Stimulated activated CD4-positive, alpha-beta T cell treated with anti-CD3 and anti-CD28 coated beads, Interleukin-15, amount 100 ng/mL, for 1 hour (primary cell): ENCODE measurements at places on chromosomes 11 and 22.

DNA sequence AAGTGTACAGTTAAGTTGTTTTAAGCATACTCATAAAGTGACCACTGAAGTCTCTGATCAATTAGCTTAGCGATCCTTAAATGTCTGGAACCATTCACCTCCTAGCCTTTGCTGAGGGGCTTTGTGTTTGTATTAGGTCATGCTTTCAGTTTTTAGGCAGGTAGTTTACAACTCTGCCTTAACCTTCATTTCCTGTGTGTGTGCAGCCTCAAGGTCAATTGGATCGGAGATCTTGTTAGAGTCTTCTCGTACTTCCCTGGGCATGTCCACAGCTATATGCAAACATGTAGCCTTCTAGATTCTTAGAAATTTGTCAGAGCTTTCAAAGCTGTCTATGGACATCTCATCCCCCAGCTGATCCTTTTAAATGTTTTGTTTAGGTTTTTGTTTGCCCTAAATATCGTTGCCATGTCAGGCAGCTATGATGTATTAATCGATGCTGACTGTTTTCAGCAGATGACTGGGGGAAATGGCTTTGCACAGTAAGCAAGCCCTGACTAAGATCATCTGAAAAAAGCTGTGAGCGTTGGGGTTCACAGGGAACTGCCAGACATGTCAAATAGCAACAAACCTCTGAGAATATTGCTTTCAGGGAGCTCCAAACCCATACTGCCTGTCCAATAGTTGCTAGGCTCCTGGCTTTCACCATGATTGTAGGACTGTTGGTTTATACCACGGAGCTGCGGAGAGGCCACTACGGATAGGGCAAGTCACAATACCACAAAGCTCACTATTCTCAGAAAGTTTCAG lies 45.6 kb downstream of the GLYAT start:
- DNase-seq = no peak

GRCh38 chr11:14114269-14114668 lies 151.7 kb downstream of the SPON1 start:
- DNase-seq = no peak

- DNase-seq = no peak
Observed at GRCh38 chr11:14609902-14610301, 33.7 kb upstream of the PDE3B start.

DNA sequence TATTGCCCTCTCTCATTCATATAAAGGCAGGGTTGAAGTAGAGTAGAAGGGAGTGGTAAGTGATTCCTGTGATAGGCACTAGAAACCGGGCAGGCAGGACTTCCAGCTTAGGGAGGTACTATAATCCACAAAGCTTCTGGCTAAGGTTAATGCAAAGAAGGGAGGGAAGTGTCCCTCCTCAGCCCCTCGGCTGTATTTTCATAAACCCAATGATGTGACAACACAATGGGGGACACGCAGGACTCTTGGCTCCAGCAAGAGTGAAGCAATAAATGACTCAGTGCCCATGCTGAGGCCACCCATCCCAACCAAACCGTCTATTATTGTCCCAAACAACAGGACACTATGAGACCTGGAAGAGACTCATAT lies 90.7 kb downstream of the ETS1 start:
- no peak for DNase-seq

DNA sequence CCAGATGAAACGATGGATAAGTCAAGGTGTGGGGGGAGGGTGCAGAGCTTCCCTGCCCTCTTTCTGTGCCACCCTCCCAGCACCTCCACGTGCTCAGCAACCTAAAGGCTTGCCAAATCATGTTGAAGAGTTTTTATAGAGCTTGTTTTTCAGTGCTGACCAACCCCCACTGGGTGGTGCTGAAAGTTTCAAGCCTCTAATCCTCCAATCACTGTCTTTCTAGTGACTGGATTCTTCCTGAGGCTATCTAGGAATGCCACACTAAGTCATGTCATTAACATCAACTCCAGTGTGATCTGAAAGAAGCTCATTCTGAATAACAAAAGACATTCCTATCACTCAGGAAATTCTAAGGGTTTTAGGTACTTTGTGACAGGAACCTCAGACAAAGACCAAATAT lies 382.6 kb downstream of the DYNC2H1 start:
- DNase-seq = no peak

DNA sequence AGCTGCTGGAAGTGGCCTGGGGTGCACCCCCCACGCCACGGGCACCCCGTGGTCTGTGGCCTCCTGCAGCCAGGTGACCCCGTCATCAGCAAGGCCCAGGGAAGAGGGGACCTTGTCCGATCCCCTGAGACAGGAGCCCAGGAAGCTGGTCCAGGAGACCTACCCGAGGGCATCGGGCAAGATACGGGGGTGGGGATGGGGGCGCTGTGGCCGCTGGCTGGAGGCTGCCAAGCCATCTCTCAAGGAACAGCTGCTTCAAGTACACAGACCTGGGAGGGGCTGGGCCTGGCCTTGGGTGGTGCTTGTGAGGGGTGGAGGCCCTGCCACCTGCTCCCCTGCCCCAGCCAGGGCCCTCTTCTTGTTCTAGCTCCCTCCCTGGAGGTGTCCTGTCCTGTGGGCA lies 1272.1 kb downstream of the BRD1 start:
- no peak for DNase-seq

DNA sequence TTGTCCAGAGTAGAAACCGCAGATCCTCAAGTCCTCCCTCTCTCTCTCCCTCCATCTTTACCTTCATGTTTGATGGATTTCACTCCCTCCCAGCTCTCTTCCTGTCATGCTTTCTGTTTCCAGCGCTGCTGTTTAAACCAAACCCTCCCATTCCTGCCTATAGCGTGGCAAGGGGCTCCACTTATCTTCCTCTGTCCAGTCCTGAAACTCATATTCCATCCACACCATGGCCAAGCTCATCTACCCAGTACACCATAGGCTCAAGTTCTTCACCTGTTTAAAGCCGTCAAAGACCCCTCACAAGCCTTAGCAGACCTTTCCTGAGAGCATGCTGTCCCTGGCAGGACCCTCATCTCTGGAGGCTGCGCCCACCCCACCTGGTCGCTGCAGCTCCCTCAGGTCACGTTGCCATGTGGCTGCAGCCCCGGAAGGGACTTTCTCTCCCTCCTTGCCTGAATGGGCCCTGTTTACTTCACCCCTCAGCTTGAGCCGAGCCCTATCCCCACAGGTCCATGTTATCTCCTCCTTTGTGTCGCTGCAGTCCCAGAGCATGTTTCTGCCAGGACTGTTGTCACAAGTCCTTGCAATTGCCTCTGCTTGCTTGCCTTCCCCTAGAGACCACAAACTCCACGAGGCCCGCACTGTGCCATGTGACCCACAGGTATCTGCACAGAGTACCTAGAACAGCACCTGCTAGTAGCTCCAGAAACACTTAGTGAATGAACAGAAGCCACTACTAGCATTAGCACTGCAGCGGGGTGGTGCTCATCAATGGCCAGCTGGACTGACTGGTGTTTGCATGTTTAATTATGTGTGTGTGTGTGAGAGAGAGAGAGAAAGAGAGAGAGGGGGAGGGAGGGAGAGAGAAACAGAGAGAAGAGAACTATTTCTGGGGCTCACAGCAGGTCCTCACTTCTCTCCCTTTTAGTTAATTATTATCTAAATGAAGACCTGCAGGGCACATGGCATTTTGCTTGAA lies 149.4 kb upstream of the SNX19 start:
- no peak for DNase-seq

DNA sequence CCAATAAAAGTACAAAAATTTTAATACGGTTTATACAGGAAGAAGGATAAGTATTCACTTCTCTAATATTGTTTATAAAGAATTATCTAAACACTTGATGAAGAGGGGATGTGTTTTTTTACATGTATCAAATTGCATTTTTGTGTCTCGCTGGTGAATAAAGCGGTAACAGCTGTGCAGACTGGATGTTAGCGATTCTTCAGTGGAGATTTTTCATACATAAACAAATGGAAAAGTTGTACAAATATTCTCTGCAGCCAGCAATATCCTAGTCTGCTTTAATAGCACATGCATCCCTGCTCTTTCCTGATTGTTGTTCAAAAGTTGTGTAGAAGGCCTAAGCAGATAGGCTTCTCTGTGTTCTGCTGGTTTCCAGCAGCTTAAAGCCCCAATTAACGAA lies 369.3 kb downstream of the SOX6 start:
- no peak for DNase-seq

DNA sequence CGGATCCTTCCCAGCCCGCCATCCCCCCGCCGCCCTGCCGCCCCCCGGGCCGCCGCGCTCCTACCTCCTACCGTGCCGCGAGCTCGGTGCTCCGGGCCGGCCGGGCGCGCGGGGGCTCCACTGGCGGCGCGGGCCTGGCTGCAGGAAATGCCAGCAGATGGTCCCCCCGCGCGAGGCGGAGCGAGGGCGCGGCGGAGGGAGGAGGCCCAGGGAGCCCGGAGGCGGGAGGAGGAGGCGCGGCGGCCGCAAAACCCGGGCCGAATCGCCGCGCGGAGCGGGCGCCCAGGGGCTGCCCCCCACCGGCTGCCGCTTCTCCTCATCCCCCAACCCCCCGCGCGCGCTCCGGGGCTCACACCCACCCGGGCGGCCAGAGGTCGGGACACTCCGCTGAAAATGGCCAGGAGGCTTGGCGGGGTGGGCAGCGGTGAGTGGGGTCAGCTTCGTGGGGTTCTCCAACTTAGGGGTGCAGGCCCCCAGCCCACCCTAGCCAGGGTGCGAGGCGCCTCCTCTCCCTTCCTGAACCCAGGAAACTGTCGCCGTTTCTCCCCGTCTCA lies at the start of gene OSBPL5:
Gene OSBPL5 (minus strand): TSS at position 159 of the 554 bp plus-strand sequence. CDS start 36,162 bp downstream, outside the sequence.
- DNase-seq = no peak

DNA sequence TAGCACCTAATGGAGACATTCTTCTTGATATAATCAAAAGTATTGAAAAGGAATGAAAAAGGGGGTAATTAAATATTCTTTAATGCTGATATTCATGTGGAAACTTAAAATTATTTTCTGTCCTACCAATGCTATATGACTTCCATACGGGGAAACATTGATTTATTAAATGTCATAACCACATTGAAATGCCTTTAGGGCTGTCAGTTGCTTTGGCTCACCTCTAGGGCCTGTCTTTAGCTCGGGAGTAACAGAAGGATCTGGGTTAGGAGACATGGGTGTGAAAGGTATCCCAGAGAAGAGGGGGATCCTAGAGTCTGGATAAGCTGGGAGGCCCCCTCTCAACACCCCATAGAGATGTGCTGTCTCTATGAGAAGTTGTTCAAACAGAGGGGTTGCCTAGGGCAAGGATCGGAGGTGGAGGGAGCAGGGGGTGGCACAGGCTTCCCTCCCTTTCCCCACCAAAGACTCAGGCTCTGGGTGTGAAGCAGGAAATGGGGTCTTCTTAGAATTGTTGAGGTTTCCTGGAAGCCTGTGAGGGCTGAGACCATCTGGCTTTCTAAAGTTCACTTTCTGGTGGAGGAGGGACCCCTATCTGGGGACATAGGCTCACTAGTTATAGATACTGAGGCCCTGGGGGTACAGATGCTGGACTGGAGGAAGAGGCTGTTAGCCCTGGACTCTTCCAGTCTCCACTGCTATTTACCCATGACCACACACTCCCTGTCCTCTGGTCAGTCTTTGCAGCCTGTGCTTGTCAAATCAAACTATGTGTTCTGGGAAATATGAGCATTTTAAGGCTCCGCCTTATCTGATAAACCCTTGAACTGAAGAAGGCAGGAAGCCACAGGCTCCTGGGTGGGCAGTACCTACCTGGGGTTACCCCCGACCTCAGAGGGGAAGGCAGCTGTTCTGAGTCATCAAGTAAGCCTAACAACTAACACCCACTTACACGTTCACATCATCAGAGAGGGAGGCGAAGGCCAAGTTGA lies 55.8 kb upstream of the RRAS2 start:
- peak; percentile 36 for DNase-seq
